ENCODE measurements at places on chromosomes 1 and 21.

DNA sequence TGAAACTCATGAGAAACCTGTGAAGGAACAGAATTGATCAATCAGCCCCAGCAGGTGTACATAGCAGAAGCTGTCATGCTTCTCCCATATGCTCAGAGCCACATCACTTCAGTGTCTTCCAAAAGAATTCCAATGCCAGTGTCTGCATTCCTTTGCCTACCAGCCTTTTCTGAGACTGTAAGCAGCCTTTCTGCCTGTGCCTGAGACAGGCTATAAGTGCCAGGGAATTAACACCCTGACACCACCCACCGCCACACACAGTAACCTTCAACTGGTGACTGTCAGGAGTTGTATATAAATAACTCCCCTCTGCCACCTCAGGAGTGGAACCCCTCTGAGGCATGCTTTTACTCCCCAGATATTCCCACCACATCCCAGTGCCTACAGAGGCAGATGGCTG is 38.1 kb upstream of the SLAMF9 start:
- no peak for DNase-seq

- DNase-seq, result no peak
Measured at GRCh38 chr1:205356440-205357139, at the start of gene KLHDC8A. KLHDC8A (minus strand) TSS chr1:205356922; CDS start chr1:205343604, 13,318 bp downstream.

GRCh38 chr1:100718581-100718980 is 961 bp upstream of the VCAM1 start:
- DNase-seq, result peak; percentile 94

GRCh38 chr1:162397943-162398560 is 13.9 kb downstream of the SH2D1B start:
- no peak for DNase-seq

GRCh38 chr1:153688276-153688675 is 9.8 kb downstream of the NPR1 start:
- no peak for DNase-seq

GRCh38 chr1:163785868-163786405 is 464.2 kb downstream of the NUF2 start:
- no peak for DNase-seq

GRCh38 chr1:162349635-162350330 is 26.9 kb downstream of the SPATA46 start:
- no peak for DNase-seq

DNA sequence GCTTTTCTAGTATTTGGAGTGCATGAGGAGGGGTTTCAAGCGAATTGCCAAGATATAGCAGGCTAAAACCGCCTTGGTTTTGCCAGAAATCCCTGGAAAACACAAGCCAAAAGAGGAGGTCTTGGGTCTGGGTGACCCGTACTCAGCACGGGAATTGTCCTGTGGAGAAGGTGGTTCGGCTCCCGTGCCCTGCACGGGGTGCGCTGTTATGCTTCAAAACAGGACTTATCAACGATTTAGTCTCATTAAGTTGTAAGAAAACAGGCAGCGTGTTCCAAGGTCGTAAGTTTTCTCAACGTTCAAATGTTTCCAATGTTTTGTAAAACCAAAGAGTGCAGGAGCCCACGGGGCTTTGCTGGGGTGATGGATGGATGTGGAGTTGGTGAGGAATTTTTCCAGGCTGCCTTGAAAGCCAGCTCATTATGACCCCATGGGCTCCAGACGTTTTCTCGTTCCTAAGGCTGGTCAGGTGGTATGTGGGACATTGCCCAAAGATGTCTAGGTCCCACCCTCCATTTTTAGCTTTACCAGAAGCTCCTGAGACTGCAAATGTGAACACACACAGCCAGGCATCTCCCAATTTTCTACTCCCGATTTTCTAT is 75.4 kb upstream of the CLDN14 start:
- DNase-seq, result no peak

GRCh38 chr21:44333509-44334328 is 5.5 kb downstream of the CFAP410 start:
- no peak for DNase-seq
